ENCODE measurements at places on chromosomes 3 and 15.

DNA sequence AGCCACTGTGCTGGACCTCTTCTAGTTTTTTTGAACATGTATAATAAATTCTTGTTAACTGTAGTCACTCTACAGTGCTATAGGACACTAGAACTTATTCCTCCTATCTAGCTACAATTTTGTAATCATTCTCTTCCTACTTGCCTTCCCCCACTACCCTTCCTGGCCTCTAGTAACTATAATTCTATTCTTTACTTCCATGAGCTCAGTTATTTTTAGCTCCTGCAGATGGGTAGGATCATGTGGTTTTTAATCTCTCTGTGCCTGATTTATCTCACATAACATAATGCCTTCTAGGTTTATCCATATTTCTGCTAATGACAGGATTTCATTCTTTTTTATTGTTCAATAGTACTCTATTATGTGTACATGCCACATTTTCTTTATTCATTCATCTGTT lies 113.2 kb upstream of the FGF7 start:
- DNase-seq = no peak

DNA sequence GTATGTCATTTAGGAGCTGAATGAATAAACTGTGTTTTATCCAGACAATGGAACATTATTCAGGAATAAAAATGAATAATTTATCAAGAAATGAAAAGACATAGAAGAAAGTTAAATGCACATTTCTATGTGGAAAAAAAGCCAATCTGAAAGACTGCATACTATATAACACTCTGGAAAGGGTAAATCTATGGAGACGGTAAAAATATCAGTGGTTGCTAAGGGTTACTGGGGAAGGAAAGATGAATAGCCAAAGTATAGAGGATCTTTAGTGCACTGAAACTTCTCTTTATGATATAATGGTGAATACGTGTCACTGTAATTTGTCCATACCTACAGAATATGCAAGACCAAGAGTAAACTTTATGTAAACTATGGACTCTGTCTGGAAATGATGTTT lies 46.0 kb upstream of the PEX5L start:
- no peak for DNase-seq

GRCh38 chr15:70195587-70196305 lies 98.0 kb upstream of the TLE3 start:
- DNase-seq = no peak

DNA sequence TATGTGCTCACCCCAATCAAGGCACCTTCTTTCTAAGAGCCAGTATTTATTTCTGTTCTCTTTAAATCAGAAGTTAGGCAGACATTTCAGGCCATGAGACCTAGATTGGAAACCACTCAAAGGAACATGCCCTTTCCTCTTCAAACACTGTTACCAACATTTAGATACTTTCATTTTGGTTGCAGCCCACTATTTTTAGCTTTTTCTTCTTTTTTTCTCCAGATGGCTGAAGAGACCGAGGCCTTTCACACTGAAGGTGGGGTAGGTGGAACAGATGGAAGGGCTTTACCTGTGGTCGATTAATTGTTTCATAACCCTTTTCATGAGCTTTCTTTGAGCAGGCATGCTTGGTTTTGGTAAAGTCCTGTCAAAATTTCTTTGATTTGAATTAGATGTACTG lies 10.9 kb upstream of the LZTFL1 start:
- no peak for DNase-seq

GRCh38 chr15:19944261-19944888 lies 597.2 kb downstream of the GOLGA6L6 start:
- no peak for DNase-seq

DNA sequence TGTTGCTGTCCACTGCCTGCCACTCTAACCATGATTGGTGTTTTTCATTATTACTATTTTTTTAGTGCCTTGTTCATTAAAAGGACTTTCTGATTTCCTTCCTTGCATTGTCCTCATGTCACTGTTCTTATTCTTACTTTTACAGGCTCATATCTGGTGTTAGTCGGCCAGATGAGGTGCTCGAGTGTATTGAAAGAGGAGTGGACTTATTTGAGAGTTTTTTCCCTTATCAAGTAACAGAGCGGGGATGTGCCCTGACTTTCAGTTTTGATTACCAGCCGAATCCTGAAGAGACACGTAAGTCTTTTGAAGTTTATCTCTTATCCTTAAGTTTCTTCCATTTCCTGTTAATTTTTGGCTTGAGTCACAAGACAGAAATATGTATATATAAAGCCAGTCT lies 23.2 kb downstream of the QTRT2 start:
- DNase-seq = no peak

GRCh38 chr3:135966271-135966961 lies 888 bp downstream of the PPP2R3A start:
- peak; percentile 31 for DNase-seq

- no peak for DNase-seq
These were observed 66.2 kb upstream of the THSD4 start for GRCh38 chr15:71048913-71049675.

GRCh38 chr15:69679623-69680228 lies 227.1 kb downstream of the RPLP1 start:
- no peak for DNase-seq

DNA sequence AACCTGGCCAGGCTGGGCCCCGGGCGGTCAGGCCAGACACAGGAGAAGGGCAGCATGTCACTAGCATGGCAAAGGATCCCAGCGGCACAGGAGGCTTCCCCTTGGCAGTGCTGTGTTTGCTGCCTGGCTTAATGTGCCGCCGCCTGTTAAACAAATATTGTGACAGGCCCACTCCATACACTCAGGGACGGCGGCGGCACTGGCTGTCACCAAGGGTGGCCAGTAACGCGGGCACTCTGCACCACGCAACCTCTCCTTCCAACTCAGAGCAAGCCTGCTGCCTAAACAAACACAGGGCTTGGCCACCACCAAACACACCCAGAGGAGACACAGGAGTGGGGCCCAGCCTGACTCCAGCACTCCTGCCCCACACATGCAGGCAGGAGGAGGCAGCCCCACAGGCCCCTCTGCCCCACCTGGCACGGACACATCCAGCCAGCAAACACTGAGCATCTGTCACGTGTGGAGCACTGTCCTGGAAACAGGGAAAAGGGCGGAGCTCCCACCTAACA lies 48.0 kb downstream of the TPRA1 start:
- DNase-seq = no peak

DNA sequence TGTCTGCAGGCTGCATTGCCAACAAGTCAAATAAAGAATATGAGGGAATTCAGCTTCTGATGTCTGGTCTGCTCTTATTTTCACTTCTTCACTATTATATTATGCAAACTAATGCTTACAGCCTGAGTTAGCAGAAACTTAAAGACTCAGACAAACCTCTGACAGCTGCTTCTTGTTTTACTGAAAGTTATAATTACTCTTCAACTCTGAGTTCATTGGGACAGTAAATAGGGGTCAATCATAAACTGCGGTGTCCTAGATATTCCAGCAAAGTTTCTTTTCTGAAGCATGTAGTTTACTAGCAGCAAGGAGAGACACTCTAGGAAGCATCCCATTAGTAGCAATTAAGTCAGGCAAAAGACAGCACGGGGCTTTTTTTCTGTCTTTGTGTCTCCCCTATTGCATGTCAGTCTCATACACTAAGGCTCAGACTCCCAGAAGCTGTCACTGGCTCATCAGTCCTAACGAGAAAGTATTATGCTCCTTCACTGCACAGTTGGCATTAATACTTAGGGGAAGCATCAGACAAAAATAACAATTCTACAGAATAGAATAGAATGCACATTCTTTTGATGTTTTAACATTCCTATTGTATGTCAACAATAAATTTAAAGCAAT lies 1060.8 kb downstream of the ROBO1 start:
- DNase-seq = no peak

DNA sequence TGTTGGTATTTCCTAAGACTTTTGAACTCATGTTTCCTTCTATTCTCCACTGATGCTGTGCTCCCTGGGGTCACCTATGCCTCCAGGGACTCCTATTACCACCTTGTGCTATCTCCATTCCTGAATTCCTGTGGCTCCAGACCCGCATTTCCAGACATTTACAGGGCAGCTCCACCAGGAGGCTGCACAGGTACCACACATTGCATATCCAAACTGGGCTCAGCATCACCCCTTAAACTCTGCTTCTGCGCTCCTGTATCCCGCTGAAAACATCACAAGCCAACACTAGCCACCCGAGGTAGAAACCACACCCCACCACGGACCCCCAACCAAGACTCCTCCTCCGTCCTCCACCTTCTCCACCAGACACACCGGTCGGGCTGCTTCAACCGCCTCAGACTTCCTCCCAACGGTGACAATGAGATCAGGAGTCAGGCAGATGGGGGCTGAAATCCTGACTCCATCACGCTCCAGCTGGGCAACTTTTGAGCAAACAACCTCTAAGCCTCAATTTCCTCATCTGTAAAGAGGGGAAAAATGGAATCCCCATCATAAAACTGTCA lies 10.4 kb downstream of the TNK2 start:
- DNase-seq = no peak

DNA sequence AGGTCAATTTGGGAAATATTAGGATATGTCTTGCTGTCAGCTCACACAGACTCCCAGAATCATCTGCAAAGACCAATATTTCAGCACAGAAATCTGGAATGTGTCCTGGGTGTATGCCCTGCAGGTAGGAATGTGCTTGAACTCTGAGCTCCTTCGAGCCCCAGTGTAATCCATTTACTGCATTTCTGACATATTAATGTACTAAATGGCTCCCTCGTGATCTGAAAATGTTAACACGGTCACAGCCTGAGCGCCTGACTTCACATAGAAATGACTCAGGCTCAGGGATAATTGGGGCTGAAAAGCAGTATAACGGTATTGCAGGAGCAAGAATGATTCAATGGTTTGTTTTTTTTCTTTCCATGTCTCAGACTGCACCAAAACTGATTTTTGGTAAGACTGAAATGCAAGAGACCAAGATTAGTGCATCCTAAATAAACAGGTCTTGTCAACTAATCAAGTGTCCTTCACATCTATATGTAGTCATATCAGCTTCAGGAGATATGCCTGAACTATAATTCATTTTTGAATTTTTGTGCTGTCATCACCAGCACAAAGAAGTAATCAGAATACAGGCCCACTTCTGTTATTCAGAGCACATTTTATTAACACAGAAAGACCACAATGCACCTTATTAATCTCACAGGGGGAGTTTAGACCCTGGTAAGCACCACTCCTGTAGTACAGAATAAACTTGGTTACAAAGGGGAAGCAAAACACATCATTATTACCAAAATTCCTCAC lies 49.8 kb downstream of the DCLK3 start:
- DNase-seq = no peak

- no peak for DNase-seq
These were observed 81.0 kb downstream of the CDC25A start for GRCh38 chr3:48107227-48107626.

GRCh38 chr3:38226273-38226672 lies 39.3 kb upstream of the SLC22A13 start:
- DNase-seq = no peak

GRCh38 chr15:31314380-31314779 lies 12.3 kb upstream of the KLF13 start:
- no peak for DNase-seq

- DNase-seq = no peak
These were observed 60.5 kb upstream of the CTDSPL2 start for GRCh38 chr15:44366971-44367370.

- no peak for DNase-seq
These were observed 122.9 kb downstream of the RFTN1 start for GRCh38 chr3:16390581-16390980.

DNA sequence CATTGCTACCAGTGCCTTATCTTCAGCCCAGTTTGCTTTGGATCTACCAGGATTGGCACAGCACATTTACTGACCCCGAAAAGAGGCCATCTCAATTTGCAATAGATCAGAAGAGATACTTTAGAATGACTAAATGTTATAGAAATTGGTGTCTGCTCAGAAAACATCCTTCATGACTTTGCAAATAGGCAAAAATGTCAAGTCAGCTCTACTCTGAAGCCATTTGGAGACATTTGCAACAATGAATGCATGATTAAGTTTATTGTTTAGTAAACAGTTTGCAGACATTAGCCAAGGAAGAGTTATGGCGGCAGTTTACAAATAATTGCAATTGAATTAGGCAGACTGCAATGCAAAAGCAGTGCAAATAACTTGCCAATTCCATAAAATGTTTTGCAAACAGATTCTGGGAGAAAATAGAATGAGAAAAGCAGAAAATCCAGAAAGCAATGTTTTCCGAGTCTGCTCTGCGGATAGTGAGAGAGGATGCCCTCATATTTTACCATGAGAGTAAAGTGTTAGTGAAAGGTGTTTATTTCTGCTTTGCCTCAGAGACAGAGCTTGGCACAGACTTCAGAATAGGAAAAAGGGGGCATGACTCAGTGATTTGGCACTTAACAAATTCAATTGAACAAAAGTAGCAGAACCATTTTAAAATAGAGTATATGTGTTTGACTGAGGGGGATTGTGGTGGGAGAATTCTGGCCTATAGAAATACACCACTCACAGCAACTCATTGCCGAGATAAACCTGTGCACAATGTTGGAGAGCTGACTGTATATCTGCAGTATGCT lies 334.9 kb upstream of the NR2F2 start:
- DNase-seq = no peak

GRCh38 chr3:121545049-121545573 lies 677 bp downstream of the POLQ start:
- no peak for DNase-seq

DNA sequence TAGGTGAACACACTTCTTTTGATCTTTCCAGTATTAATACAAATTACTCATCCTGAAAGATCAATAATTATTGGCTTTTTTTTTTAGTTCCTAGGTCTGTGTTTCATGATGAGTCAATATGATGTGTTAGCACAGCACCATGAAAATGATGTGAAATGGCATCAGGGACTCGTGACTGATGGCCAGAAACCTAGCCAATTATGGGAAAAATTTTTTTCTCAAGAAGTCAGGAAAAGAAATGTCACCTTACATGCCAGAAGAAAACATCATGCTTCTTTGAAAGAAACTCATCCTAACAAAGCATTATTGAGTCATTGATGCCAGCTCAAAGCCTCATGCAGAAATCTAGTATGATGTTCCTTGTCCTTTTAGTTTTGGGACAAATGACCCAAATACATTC lies 468.3 kb upstream of the CBLB start:
- no peak for DNase-seq

DNA sequence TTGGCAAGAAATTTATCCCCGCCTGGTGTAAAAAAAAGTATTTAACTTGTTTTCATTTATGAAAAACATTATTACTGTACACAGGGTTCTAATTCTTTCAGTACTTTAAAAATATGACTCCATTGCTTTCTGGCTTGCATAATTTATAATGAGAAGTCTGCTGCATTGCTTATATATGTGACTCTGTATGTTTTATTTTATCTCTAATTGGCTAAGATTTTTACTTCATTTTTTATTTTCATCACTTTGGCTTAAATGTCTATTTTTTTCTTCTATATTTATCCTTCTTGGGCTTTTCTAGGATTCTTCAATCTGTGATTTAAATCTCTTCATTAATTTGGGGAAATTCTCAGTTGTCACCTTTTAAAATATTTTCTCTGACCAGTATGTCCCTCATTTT lies 636.6 kb upstream of the NR2F2 start:
- DNase-seq = no peak

- DNase-seq = no peak
These were observed 56.0 kb upstream of the PPARG start for GRCh38 chr3:12232785-12233300.

GRCh38 chr15:79629687-79630086 lies 197.6 kb downstream of the MINAR1 start:
- DNase-seq = no peak

GRCh38 chr3:43926055-43926454 lies 235.3 kb downstream of the ABHD5 start:
- DNase-seq = no peak

All from skin of body (tissue), 3 donors.